ENCODE measurements at places on chromosomes 1 and 21.

DNA sequence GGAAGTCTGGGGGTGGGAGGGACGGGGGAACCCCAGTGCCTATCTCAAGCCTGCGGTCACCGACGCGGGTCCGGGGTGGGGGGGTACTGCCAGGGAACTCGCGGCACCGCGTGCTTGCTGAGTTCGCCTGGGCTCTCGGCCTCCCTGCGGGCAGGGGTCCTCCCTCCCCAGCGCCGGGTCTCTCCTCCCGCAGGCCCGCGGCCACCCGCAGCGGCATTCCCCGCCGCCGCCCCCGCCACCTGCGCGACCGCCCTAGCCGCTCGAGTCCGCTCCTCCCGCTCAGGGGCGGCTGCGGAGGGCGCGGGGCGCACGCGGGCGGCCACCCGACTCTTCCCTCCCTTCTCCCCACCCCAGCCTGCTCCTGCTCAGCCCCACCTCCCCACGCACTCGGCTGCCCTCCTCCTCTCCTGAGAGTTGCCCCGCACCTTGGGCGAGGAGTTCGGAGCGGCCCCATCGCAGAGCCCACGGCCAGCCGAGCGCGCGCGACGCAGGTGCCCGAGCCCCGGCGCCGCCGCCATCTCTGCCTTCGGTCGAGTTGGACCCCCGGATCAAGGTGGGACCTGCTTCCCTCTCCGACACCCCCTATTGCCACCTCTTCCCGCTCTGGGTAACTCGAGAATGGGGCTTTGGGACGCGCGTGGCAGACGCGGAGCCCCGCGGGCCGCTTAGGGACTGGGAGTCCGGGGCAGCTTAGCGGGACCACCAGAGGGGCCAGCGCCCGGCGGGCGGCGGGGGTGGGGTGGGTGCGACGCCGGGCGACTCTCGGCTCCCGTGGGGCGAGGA, 105.0 kb downstream of the LEPR start:
- no peak for DNase-seq

GRCh38 chr1:67371043-67371442, 59.2 kb downstream of the SERBP1 start:
- DNase-seq, result no peak

DNA sequence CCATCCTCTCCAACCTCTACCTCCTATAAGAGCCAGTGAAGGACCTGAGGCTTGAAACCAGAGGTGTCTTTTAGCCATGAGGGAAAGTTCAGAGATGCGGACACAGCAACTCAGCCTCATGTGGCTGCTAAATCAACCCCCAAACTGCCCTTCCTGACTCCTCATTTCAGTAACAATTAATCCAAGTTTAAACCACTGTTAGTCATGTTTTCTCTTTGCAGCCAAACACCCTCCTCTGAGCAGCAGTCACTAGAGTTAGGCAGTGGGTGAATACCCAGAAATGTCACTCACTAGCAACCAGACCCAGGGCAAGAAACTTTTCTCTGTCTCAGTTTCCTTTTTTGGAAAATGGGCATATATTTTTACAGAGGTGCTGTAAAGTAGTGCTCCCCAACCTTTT, 71.2 kb downstream of the KCNJ15 start:
- no peak for DNase-seq

GRCh38 chr1:234631721-234632125, 21.7 kb upstream of the IRF2BP2 start:
- DNase-seq, result no peak

DNA sequence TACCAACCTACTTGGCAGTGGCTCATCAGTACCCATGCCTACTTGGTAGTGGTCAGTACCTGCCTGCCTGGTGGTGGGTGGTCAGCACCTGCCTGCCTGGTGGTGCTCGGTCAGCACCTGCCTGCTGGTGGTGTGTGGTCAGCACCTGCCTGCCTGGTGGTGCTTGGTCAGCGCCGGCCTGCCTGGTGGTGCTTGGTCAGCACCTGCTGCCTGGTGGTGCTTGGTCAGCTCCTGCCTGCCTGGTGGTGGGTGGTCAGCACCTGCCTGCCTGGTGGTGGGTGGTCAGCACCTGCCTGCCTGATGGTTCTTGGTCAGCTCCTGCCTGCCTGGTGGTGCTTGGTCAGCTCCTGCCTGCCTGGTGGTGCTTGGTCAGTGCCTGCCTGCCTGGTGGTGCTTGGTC, 329.6 kb downstream of the RRAGC start:
- DNase-seq, result no peak

DNA sequence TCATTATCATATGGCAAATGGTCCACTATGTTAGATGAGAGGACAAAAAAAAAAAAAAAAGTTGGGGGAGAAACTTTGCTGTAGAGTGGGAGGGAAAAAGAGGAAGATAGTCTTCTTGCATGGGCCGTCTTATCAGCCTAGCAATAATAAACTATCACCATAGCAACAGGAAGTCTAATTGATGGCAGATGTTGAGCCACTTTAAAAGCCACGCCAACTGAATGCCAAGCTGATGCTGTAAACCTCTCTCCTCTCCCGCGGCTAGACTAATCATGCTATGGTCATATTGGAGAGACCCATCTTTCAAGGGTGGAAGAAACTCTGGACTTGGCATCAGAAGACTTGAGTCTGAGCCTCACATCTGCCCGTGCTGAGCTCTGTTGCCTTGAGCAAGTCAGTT, 122.2 kb upstream of the HOOK1 start:
- no peak for DNase-seq

DNA sequence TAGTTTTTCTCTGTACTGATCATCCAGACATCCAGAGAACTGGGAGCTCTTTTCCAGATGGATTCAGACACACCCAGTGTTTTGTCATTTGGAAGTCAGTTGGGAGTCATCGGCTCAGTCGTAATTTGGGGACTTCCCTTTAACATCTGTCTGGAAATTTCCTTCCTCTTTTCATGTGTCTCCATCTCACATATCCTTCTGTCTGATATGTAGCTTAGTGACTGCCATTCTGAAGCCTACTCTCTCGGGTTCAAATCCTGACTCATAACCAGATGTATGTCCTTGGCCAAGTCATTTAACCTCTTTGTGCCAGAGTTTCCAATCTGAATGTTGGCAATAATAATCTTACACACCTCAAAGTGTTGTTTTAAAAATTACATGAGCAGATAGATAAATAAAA, 3.0 kb downstream of the MORC3 start:
- DNase-seq, result no peak

DNA sequence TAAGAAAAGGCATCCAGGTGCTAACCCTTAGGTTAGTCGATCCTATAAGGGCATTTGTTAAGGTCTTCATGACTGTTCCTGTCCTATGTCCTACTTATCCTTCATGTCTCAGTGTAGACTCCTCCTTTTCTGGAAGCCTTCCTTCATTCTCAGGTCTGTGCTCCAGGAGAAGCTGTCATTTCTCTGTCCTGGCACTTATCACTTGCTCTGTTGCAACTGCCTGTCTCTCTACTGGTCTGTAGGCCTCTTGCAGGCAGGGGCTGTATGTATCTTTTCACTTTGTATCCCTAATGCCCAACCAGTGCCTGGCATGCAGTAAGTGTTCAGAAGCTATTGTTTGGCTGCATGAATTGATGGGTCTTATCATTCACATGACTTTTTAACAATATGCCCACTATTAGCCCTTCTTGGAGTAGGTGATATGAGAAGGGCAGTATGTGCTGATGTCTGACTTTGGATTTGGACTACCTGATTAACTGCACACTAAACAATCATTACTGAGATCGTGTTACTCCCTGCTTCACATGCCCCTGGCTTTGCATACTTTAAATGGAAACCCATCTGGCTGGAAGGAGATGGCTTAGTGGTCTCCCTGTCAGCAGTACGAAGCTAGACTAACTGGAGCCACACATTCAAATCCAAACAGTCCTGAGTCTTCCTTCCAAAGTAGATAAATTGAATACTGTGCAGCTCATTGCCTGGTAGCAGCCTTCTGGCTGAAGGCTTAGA, 88.8 kb downstream of the RGL1 start:
- DNase-seq, result no peak

DNA sequence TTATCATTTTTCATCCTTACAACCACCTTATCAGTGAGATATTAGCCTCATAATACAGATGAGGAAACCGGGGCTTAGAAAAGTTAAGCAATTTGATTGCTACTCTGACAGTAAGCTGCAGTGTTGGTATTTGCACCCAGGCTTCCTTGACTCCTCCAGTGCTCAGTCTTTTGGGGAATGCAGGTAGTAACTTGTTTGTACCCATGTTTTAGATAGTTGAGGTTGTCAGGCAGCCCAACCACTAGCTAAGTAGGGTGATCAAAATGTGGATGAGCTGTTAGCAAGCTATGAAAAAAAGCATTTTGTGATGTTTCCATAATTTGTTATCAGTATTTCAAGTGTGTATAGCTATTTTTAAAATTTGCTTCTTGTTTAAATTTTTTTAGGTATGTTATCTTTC, 80.8 kb downstream of the SASS6 start:
- DNase-seq, result no peak

GRCh38 chr1:42999308-42999707, 40.6 kb upstream of the SLC2A1 start:
- DNase-seq, result no peak

GRCh38 chr1:114153261-114154145, at the start of gene SYT6:
Gene SYT6 (minus strand): TSS chr1:114153869. CDS start chr1:114153772, 97 bp downstream.
- no peak for DNase-seq

DNA sequence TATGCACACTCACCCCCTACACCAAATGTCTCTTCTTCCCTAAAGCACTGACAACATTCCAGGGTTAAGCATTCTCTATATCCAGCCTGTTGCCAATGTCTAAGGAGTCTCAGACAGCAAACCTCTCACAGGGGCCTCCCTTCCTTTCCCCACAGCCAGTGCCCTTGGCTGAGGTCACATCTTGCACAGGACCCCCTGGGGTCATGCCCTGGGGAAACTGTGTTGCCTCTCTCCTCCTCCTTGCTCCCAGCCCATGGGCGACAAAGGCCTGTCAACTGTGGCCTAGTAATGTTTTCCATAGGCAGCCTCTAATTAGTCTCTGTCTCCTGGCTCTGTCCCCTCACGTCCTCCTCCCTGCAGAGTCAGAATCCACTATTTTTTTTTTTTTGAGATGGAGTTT, 54.6 kb downstream of the NENF start:
- no peak for DNase-seq

GRCh38 chr1:117365350-117366176, 1.7 kb upstream of the MAN1A2 start:
- no peak for DNase-seq

- no peak for DNase-seq
These were observed 116.8 kb downstream of the DTL start for GRCh38 chr1:212152308-212152693.

GRCh38 chr1:21325731-21326387, 35.6 kb upstream of the ECE1 start:
- no peak for DNase-seq

GRCh38 chr1:36764798-36765197, 269.5 kb downstream of the GRIK3 start:
- DNase-seq, result no peak

DNA sequence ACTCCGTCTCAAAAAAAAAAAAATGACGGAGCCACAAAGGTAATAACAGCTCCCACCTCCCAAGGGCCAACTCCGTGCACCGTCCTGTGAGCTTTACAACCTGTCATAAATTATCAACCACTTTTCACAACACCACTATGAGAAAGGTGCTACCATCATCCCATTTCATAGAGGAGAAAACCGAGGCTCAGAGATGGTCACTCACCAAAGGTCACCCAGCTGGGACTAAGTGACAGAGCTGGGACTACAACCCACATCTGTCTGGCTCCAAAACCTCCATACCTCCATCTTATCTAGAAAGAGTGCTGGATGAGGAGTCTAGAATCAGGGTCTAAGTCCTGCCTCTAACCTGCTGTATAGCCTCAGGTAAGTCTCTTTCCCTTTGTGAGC, 43.6 kb upstream of the ECE1 start:
- no peak for DNase-seq

DNA sequence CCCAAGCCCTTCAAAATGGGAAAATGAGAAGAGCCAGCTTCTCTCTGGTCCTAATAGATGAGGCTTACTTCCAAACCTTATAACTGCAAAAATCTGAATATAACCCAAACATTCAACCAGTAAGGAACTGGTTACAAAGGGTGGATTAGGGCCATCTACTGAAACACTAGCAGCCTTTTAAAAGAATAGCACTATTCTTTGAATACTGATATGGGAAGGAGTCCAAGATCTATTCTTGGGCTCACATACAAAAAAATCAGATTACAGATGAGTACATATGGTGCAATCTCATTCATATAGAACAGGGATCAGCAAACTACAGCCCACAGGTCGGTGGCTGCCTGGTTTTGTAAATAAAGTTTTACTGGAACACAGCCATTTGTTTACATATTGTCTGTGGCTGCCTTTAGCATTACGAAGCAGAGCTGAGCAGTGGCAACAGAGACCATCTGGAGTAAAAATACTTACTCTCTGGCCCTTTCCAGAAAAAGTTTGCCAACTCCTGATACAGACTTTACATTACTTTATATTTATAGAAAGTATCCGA, 167.7 kb downstream of the ZSCAN20 start:
- DNase-seq, result no peak

GRCh38 chr1:77467021-77467595, 185.3 kb downstream of the AK5 start:
- DNase-seq, result no peak

DNA sequence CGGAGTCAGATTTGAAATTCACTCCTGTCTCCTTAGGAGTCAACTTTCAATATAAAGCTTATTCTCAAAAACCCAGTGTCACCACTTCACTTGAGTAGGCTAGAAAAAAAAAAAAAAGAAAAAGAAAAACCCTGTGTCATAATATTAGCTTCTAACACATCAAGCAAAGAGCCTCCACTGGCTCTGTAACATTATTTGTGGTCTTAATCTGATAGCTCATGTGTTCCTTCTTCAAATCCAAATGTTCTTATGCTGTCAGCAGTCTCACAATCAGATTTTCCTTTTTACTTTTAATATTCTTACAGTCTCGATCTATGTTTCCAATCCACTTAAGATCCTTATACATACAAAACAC, 26.1 kb upstream of the PSMG1 start:
- no peak for DNase-seq

DNA sequence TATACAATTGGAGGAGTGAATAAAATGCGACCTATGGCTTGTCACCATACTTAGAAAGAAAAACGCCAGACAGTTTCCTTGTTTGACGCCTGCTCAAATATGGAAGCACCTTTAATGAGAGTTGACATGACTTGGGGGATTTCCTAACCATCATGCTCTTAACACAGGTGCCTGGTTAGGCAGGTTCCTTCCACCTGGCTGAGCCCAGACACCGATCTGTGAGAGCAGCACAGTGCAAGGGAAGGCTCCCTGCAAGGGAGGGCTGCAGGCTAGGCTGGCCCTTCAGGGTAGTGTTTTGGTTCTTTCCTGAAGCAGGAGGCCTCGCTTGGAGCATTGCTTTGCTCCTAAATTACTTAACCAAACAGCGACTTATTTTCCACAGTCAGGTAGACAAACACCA, 24.6 kb upstream of the KLHDC8A start:
- no peak for DNase-seq

All from 8988T (cell line).